ENCODE measurements at places on chromosomes 2 and 18. TPM values are rescaled to one million over a fixed set of nuclear protein-coding genes. Genes with fewer than 3 reads are reported as not detected.
A peak's percentile ranks its signal among the peaks of the same experiment; 100 is the strongest.

DNA sequence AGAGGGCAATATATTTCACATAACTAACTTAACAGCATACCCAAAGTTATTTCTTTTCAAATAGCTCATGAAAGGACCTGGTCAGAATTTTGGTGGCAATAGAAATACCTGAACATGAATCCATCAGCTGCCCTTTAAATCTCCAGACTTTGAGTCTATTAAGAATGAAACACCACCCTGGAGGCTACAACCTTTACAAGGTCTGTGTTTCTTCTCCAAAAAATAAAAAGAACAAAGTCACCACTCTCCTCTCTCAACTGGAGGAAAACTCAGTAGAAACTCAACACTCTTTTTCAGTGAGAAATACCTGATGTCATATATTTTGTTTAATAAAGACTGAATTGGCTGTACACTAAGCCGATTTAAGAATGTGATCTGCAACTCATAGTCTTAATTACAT, 204.3 kb downstream of the AGPS start:
- no peak for DNase-seq

PLA2R1 gene
- 71.9 TPM for polyA plus RNA-seq

NEB gene
- polyA plus RNA-seq = 1.6 TPM

DNA sequence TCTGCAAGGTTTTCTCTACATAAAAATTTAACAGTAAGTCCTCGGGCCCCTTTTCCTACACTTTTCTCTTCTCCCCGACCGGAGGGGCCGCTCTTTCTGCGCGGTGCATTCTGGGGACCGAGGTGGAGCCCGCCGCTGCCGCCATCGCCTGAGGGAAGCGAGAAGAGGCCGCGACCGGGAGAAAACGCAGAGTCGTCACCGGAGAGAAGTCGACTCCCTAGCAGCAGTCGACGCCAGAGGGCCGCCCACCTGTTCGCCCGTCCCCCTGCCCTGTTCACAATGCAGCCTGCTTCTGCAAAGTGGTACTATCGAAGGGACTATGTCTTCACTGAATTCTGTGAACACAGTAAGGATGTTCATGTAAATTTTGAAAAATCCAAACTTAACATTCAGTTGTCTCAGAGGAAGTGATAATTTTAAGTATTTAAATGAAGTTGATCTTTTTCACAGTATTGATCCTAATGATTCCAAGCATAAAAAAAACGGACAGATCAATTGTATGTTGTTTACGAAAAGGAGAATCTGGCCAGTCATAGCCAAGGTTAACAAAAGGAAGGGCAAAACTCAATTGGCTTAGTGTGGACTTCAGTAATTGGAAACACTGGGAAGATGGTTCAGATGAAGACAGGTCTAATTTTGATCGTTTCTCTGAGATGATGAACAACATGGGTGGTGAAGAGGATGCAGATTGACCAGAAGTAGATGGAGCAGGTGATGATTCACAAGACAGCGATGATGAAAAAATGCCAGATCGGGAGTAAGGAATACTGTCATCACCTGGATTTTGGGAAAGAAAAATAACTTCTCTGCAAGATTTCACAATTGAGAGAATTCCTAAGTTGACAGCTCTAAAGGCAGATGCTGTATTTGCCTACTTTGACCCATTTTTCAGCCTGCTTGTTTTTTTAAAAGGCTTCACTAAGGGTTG, 55.8 kb downstream of the ASXL2 start:
- DNase-seq = peak; percentile 74

DNA sequence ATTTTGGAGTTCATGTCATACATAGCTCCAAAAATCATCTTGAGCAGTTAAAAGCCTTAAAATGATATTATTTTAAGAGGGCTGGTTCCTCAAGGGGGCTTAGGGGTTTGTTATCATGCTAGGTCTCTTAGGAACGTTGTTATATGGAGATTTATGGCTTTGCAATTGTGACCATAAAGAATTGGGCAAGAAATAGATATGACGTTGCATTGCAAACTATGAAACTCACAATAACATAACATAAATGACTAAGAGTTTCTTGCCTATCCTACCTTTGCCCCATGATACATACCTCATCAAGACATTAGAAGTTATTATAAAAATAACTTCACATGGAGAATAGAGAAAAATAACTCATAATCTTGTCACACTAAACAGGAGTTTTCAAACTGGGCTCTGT, 206.4 kb upstream of the SESTD1 start:
- no peak for DNase-seq

DNA sequence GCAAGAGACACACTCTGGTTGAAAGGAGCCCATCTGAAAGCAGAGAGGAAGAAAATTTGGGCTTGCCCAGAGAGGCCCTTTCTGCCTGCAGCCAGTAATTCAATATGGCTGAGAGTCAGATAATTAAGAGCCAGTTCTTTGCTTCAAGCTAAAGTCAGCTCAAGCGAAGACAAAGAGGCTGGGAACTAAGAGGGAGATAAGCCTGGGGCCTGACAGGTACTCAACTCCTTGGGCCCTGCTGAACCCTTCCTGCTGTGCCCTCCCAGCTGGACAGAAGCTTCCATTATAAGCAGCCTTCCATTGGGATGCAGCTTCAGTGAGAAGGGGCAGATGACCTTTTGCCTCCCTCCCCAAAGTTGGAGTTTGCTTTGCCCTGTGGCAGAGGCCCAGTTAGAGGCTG, 12.0 kb downstream of the FBXO41 start:
- no peak for DNase-seq

GRCh38 chr2:149064856-149065630, 26.5 kb downstream of the LYPD6B start:
- no peak for DNase-seq

DNA sequence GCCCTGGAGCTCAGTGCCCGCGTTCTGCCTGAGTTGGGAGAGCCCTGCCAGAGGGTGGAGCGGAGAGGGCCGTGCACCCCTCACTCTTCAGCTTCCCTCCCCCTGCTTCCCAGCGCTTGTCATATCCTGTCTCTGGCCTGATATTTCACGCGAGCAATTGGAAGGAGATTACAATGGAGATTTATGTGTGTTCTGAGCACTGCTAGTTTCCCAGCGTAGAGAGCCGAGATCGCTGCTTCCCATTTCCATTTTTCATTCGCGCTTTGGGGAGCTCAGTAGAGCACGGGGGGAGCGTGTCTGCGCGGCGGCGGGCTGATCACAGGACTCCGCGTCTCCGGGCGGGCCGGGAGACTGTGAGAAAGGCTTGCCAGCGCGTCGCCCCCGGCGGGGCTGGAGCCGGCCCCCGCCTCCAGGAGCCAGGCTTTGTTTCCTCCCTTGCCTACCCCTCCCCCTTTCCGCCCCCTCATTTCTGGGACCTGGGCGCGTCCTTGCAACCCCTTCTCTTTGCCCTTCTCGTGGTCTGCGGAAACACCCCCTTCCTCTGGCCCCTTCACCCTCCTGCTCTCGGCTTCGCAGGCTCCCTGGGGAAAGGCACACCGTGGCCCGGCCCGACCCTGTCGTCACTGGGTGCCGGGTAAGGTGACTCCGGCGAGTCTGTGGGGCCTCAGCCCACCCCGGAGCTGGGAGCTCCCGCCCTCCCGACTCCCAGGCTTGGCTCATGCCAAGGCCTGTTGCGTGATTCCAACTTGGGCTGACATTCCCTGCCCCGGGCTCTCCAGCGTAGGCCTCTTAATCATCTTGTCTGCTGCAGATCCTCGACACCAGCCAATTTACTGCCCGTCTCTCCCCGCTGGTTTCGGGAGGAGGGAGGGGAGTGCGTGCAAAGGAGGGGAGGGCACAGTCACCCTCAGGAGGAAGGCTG, 5.8 kb downstream of the DLX2 start:
- DNase-seq = peak; percentile 76

DNA sequence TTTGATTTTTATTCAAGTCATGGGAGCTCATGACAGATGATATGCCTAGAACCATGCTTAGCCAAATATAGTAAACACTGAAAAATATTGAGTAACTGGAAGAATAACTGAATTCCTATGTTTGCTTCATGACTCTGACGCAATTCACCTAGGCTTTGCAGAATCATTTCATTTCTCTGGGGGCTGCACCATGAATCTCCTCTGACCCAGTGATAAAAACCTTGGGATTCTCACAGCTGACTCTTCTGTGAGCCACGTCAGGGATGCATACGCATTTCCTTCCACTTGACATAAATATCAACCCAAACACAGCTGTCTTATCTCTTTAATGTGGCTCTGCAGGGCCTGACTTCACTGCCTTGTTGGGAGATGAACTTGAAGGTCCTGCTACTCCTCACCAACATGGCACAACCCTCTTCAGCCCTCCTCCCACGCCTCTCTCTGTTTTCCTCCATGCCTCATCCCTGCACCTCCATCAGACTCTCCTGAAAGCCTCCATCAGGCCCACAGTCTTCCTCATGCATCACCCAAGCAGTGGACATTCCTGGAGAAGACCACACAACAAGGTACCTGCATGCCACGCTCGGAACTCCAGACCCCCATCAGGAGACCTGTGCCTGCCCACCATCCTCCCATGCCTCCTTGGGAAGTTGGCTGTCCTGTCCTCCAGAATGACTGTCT, 29.8 kb downstream of the COL6A3 start:
- no peak for DNase-seq

TMEM169 gene
- polyA plus RNA-seq = 1.6 TPM

GRCh38 chr2:219743548-219743947, 116.1 kb downstream of the SLC4A3 start:
- DNase-seq = no peak

COL4A3 gene
- polyA plus RNA-seq = 20.8 TPM

DNA sequence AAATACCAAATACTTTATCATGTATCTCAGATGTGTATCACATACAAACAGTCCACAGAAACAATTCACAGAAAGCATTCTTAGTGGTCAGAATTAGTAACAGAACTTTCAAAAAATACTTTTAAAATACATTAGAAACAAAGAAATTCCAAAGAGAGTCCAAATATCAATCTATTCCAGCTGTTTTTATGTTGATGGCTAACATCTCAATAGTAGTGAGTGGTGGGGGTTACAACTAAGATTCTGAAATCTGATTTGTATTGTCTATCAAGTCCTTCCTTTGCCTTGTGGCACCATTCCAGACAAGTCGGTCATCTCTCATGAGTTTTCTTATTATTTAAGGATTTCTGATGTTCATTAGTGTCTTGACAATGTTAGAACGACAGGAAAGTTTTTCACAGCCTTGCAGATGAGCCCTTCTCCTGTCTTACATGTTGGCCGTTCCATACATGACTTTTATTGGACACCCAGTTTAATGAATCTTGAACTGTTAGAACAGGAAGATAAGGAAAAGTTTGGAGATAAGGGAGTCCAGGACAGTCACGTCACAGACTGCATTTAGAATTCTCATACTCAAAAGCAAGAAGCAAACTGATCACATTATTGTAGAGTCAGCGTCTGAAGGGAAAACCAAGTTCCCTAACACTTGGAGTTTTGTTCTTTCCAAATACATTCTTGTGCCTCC, 410.3 kb downstream of the PID1 start:
- no peak for DNase-seq

LRATD1 gene
- 4.2 TPM for polyA plus RNA-seq

IL1B gene
- 0.56 TPM for polyA plus RNA-seq

- no peak for DNase-seq
Observed at GRCh38 chr2:6826081-6826913, 39.4 kb downstream of the CMPK2 start.

GRCh38 chr2:228642861-228643260, 461.4 kb upstream of the SPHKAP start:
- DNase-seq = no peak

- no peak for DNase-seq
Observed at GRCh38 chr18:7766817-7767216, 199.7 kb downstream of the PTPRM start.

- no peak for DNase-seq
Observed at GRCh38 chr2:134249755-134250154, 4.1 kb upstream of the MGAT5 start.

DNA sequence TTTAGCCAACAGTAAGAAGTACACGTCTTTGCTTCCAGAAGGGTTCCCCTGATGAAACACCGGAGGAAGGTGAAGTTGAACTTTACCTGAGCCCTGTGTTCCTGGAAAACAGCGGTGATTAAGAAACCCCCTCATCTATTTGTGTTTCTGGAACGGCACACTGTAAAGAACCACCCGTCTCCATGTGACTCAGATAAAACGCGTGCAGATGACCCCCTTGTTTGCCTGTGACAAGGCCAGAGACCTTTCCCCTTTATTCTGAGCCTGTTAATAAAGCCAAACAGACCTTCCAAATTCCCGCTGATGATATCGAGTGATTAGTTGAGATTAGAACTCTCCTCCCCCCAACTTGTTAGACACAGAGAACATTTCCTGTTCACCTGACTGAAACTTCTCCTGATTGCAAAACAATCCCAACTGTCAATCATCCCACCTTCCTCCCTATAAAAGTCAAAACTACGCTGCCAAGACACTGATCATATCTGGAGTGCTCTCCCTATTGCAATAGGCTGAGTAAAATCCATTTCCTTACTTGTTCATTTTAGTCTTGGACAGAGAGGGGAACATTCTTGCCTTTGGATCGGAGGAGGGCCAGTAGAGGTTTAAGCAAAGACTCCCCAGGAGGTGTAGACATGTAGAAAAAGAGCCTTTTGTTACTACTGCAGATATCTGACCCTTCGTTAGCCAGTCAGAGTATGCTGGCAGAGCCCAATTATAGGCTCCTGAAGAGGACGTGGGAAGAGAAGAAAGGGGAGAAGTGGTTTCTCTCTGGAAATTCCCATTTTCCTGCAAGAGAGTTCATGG, 914 bp upstream of the IWS1 start:
- no peak for DNase-seq

GRCh38 chr18:75204732-75205513, 4.0 kb downstream of the PTGR3 start:
- DNase-seq = no peak

DNA sequence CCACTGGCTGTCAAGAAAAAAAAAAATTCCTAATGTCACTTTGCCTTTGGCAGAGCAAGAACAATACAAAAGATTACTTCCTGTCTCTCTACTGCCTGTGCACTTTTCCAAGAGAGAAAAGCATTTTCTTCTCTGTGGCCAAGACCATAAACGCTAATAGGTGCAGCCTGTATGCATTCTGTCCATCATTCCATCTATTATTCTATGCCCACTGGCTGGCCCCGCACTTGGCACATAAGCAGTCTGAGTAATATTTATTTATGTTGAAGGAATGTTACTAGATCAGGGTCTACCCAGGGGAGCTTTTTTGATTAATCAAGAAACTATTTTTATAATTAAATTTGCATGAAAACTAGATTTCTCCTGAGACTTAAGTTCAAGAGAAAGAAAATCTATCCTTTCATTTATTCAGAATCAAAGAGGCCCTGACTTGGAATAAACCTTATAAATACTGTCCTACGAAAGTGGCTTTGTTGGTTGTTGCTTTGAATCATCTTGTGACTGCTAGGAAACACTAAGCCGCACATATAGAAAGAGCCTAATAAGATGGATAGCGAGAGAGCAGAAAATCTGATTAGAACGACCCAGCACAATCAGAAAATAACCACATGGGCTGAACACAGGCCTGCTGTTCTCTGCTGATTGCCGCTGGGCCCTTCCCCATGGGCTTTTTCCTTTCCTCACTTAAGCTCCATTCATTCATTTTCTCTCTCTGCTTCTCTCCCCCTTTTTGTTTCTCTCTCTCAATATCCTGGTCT, 59.4 kb downstream of the MMADHC start:
- no peak for DNase-seq

GPR45 gene
- not detected for polyA plus RNA-seq

GRCh38 chr2:223001797-223002175, 50.2 kb upstream of the KCNE4 start:
- peak; percentile 12 for DNase-seq

ALLC gene
- 1.3 TPM for polyA plus RNA-seq

GRCh38 chr2:212974692-212975091, 176.7 kb downstream of the IKZF2 start:
- no peak for DNase-seq

GRCh38 chr2:187157046-187157445, 291.0 kb downstream of the CALCRL start:
- no peak for DNase-seq

- no peak for DNase-seq
Observed at GRCh38 chr18:46652372-46652771, 4.6 kb downstream of the LOXHD1 start.

All from kidney (tissue), 22 donors.